Natural killer cell (primary cell): ENCODE measurements at places on chromosomes 4 and X.

DNA sequence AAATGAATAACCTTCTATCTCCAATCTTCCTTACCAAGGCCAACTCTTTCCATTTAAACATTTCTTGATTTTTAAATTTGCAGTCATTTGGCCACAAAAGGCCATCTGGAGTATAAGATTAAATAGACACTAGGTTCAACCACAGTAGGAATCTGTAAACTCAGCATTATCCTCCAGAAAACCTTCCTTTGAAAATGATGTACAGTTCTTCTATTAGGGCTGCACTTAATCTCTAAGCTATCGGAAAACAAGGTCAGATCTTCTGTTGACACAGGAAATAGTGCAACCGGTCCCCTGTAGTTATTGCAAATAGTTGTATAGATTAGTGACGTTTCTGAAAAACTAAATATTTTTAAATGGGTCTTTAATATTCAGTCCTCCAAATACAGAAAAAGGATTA lies 359.0 kb upstream of the ATOH1 start:
- no peak for DNase-seq

GRCh38 chrX:48497871-48498270 lies 10.9 kb upstream of the PORCN start:
- DNase-seq: no peak

GRCh38 chrX:132480581-132481203 lies 8.1 kb downstream of the MBNL3 start:
- peak; percentile 32 for DNase-seq

DNA sequence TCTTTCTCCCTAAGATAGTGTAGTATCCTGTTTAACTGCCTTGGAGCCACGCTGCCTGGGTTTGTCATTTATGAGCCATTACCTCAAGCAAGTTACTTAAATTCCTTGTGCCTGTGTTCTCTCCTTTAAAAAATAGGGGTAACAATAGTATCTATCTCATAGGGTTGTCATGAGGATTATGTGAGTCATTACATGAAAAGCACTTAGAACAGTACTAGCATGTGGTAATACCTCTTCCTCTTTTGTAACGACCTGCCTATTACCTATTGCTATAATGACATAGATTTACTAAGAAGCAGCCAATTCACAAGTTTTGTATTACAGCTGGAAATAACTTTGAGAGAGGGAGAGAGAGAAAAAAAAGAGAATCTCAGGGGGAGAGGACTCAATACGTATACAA lies 834.7 kb downstream of the RAPGEF2 start:
- DNase-seq: no peak

GRCh38 chrX:120560405-120560841 lies 339 bp downstream of the CUL4B start:
- DNase-seq: peak; percentile 23

DNA sequence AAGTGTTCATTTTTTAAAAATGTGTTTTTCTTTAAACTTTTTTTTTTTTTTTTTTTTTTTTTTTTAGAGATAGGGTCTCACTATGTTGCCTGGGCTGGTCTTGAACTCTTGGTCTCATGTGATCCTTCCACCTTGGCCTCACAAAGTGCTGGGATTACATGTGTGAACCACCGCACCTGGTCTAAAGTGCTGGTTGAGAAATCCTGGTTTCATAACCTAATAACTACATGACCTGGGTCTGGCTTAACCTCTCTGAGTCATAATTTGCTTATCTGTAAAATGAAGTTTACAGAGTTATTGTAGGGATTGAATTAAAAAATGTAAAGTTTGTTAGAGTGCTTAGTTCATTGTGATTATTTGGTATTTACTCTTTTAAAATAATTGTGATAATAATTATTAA lies 5.2 kb downstream of the HSD17B13 start:
- DNase-seq: no peak

DNA sequence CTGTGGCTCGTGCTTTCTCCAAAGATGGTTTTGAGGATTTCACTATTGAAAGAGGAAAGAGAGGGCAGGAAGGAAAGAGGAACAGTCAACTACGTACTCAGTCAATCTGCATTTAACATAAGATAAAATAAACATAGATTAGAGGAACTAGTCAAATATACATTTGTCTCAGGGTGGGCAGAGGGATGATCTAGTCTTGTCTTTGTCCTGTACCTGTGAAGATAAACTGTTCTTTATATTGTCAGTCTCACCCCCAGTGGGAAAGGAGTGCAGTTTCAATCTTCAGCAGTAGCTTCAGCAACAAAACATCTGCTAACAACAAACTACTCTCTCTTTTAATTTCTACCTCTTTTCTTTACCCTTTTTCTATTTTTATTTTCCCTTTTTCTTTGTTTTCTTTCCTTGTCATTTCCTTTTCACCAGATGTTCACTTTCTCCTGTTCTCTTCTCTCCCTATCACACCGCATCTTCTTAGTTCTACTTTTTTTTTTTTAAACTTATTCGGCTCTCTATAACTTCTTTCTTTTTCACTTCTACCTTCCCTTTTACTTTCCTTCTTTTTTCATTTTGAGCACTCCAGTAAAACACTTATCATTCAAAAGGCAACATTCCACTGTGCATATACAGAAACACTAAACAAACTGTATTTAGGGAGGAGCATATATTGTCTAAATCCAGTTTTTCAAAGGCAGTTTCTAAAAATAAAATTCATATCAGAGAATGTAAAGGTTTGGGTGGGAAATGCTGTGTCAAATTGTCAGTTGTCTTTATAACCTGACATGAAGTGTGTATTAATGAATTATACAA lies 51.4 kb upstream of the GUCY1A1 start:
- DNase-seq: no peak

- DNase-seq: no peak
Measured at GRCh38 chr4:160175064-160175643, 1072.3 kb downstream of the RAPGEF2 start.

GRCh38 chr4:3671571-3672464 lies 94.4 kb upstream of the ADRA2C start:
- DNase-seq: no peak

- no peak for DNase-seq
Measured at GRCh38 chr4:103915224-103915869, 195.6 kb upstream of the TACR3 start.

GRCh38 chr4:108646706-108647105 lies 3.7 kb upstream of the OSTC start:
- no peak for DNase-seq

- DNase-seq: no peak
Measured at GRCh38 chr4:87038837-87039615, 104.2 kb downstream of the AFF1 start.

DNA sequence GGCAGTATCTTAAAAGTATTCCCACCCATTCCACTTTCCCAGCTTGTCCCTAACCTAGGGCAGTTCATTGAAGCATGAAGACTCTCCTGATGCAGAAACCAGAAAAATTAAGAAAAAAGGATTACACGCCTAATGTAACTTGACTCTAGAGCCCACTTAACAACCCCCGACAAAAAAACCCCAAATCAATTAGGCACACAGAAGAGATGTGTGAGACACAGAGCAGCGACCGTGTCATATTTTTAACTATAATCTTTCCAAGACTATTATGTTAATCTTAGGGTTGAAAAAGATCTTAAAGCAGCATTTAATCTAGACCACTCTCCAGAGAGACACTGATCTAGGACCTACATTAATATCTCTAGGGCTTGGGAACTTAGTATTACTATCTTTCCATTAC lies 1.3 kb downstream of the YTHDC1 start:
- DNase-seq: no peak

DNA sequence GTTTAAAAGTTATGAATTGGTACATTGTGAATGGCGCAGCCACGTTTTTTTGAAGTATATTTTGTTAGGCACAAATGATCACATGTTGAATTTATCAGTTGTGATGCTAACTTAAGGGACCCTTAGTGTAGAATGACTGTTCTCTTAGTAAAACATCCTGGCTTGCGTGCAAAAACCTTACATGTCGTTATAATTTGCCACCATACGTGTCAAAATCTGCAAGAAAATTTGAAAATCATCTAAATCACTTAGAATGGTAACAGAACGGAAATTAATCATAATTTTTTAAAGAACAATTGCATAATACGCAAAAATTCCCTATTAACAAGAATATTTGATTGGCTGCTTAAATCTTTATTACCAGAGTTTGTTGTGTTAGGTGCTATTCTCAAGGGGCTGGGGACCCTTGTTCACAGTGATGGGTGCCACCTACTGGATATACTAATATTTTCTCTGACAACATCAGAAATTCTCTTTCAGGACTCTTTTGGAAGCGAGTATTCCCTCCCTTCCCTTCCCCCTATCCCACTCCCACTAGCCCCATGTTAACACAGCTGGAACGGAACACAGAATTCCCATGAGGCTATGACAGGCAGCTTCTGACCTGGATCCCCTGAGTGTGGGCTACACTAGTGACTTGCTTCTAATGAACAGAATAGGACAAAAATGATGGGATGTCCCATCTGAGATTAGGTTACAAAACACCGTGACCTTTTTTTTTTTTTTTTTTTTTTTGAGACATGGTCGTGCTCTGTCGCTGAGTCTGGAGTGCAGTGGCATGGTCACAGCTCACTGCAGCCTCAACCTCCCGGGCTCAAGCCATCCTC lies 71.8 kb downstream of the SUPT20HL2 start:
- peak; percentile 52 for DNase-seq

DNA sequence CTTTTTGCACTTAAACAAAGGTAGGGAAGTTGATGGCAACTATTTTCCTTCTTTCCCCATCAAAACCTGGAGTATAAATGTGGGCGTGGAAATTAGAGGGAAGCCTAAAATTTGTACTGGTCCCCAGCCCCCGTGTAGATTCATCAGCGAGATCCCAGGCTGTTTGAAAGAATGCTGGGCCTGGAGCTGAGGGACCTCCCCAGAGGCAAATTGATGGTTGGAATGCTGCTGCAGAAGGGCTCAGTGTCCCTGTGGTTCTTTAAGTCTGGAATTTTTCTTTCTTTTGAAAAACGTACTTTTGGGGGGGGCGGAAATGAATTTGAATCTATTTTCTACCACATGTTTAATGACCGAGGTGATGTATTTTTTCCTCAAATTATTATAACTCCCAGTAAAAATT lies 197.2 kb downstream of the CBR4 start:
- no peak for DNase-seq

- peak; percentile 17 for DNase-seq
Measured at GRCh38 chrX:51891821-51892551, 1.4 kb upstream of the MAGED1 start.

- DNase-seq: no peak
Measured at GRCh38 chr4:176259330-176260090, 9.5 kb downstream of the ASB5 start.

DNA sequence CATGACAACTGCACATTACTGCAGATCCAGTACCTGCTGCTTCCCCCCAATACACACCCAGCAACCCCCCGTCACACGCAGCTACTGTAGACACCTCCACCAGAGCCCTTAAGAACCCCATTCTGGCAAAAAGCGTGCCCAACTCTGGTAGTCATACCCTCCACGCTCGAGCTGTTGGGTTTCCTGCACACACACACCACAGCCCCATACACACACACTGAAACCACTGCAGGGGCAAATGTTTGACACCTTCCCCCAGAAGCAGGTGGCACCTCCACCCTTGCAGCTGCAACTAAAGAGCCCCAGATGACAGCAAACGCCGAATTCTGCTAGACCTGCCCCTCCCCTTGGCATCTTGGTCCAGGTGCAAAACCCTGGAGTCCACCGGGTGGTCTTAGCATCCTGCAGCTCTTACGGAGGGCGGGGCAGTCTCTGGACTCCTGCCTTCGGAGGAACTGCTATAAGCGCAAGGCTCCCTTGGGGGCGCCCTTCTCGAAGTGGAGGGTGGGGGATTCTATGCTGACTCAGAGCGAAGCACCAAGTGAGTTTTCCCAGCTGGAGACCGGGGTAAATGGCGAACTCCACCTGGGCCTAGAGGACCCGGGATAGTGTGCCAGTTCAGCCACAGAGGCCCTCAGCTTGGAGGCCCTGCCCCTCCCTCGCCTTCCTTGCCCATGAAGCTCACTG lies 1.5 kb downstream of the FRMPD3 start:
- peak; percentile 23 for DNase-seq

- DNase-seq: no peak
Measured at GRCh38 chr4:82436780-82437179, 6.4 kb downstream of the ENOPH1 start.

DNA sequence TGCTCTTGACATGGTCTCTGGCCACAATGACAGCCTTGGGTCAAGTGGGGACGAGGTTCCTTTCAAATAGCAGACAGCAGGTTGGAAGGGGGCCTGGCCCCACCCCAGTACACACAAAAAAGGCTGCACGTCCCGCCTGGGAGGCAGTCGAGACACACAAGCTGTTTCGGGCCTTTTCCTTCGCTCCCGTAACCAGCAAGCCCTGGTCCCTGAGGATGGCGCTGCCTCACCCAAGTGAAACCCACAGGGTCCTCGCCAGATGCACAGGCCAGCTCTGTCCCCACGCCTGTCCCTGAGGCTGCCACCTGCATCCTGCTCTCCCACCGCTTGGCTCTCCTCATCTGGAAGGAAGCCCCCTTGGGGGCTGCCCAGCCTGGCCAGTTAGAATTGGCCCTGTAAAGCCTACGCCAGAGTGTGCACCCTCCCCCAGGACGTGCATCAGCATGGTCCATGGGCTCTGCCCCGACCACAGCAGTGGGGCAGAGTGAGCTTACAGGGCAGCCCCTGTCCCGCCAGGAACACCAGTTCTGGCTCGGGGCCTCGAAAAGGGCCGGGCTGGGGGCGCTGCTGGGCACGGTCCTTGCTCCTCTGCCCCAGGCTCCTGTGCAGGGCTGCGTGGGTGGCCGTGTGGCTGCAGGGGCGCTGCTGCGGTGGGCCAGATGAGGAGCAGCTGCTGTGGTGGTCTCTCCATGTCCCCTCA lies 2.0 kb downstream of the CPLX1 start:
- DNase-seq: no peak

DNA sequence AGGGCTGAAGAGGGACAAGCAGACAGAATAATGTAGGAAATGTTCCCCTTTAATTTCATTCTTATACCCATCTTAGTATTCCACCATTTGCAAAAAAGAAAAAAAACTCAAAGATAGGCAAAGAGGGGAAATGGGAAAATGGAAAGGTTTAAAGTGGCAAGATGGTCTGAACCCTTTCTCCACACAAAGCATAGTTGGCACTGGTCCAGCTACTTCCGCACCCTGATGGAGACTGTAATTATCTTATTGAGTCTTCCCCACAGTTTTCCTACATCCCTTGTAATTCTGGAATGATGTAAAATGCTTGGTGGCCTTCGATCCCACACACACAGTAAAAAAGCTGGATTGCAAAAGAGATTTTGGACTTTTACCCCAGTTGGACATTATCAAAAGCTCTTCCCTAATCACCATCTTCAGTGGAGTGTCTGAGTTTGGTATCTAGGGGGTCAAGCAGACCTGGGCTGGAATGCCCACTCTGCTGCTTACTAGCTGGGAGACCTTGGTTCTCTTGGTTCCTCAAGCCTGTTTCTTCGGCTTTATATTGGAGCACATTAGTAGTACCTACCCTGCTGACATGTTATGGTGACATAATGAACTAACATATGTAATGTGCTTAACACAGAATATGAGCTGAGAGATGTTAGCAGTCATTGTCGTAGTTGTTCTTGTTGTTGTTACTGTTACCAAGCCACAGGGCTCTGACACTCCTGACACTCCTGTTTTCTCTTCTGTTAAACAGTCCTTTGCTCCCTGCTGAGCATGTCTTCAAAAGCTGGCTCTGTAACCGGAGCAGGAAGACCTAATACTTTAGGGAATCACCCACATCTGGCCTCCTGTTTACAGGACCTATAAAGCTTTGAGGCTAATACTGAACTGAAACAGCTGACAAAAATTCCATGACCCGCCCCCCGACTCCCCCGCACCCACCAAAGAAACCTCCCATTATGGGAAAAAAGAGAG lies 4.7 kb downstream of the SRPX2 start:
- no peak for DNase-seq
